ENCODE measurements at places on chromosomes 12 and 14.
A peak's percentile ranks its signal among the peaks of the same experiment; 100 is the strongest.

DNA sequence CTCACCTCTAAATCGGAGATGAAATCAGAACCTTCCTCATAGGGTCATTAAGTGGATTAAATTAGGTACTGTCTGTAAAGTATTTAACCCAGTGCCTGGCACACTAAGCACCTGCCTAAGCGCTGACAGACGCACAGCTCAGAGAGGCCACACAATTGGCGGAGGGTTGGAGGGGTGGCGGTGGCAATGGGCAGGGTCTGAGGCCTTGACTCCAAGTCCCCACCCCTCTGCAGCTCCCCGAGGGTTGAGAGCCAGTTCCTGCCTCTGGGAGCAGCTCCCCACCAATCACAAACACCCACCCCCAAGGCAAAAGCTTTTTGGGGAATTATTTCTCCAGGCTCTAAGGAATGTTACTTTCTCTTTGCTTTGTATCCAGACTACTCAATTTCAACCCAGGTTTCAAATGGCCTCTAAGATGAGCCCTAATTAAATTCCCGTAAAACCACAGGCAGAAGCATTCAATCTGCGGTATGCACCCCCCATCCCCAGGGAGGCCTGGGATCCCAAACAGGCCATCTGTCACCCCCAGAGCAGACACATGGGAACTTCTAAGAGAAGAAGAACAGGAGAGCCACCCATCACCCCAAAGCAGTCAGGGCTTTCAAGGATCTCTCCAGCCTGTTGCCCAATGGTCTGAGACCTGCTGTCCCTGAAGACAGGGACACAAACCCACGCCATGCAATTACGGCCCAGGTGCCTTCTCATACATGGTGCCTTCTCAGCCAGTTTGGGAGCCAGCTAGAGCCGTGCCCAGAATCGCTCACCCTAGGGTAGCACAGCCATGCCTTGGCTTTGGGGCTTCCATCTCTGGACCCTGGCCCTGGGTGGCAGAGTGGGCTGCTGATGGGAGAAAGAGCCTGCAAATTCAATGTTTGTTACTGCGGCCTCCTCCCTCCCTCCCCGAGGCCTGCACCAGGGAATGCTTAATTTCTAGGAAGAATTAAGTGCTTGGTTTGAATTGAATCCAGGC is 66.1 kb downstream of the CHGA start:
- H3K27ac ChIP-seq, result no peak overlapping the region
- H3K4me3 ChIP-seq, result no peak overlapping the region
- DNase-seq, result no peak
- peaks cover 15% of the 10 kb centered on the region for H3K36me3 ChIP-seq
- peaks cover 18% of the 10 kb centered on the region for H3K4me1 ChIP-seq

GRCh38 chr12:52358575-52359350 is 8.5 kb downstream of the KRT85 start:
- H3K36me3 ChIP-seq, result no peaks in the 10 kb centered on the region
- peak overlapping the region; percentile 73 for H3K27ac ChIP-seq
- peaks cover 63% of the 10 kb centered on the region for H3K27me3 ChIP-seq
- peak overlapping the region; percentile 41 for H3K4me3 ChIP-seq
- peak; percentile 43 for DNase-seq

GRCh38 chr12:24681570-24681969 is 267.3 kb downstream of the BCAT1 start:
- H3K27me3 ChIP-seq, result no peaks in the 10 kb centered on the region
- no peaks in the 10 kb centered on the region for H3K36me3 ChIP-seq
- H3K4me1 ChIP-seq, result no peaks in the 10 kb centered on the region
- no peak for DNase-seq
- H3K27ac ChIP-seq, result no peak overlapping the region
- H3K4me3 ChIP-seq, result no peak overlapping the region

DNA sequence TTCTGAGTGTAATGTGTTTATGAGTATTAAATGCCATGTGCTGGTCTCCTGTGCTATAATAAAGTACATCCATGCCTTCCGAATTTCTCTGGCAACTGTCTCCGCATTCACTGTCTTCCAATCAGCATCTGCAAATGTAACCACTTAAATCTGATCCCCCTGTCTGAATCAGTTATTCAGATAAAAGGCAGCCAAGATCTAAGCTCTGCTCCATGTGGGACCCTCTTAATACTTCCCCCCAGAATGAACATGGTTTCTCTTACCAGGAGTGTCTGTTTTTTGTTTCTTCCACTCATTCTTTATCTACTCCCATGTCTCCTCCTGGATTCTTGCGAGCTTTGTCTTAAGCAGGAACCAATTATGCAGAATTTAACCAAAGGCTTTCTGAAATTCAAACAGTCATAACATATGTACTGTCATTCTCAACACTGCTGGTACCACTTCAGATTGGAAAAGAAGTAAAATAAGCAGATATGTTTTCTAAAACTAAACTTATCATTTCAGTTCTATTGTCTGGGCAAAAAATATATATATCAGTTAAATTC is 996.7 kb upstream of the FLRT2 start:
- no peaks in the 10 kb centered on the region for H3K4me1 ChIP-seq
- H3K4me3 ChIP-seq, result no peak overlapping the region

- no peaks in the 10 kb centered on the region for H3K4me1 ChIP-seq
- no peaks in the 10 kb centered on the region for H3K36me3 ChIP-seq
- H3K4me3 ChIP-seq, result no peak overlapping the region
- no peak for DNase-seq
These were observed 749.6 kb downstream of the SLC16A7 start for GRCh38 chr12:60345442-60345841.

- no peak for DNase-seq
- no peak overlapping the region for H3K4me3 ChIP-seq
- no peaks in the 10 kb centered on the region for H3K4me1 ChIP-seq
- H3K27me3 ChIP-seq, result no peaks in the 10 kb centered on the region
- H3K27ac ChIP-seq, result no peak overlapping the region
- no peaks in the 10 kb centered on the region for H3K36me3 ChIP-seq
These were observed 254.2 kb downstream of the ACSS3 start for GRCh38 chr12:81332054-81332453.

DNA sequence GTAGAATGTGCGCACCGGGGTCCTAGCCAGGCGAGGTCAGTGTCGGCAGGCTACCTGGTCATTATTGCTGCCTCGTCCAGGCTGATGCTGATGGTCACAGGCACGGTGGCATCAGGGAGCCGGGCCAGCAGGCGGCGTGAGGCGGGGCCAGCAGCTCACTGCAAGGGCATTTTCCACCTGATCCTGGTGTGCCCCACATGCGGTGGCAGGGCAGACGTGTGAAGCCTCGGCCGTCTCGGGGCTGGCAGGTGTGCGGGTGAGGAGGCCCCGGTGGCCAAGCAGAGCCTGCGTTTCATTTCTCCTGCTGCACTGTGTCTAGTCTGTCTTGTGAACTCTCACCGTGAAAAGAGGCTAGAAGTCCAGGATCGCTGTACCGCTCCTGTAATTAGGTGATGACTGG is 12.0 kb upstream of the AMN start:
- DNase-seq, result no peak
- H3K27ac ChIP-seq, result no peak overlapping the region
- no peak overlapping the region for H3K4me3 ChIP-seq
- no peaks in the 10 kb centered on the region for H3K4me1 ChIP-seq

- H3K4me1 ChIP-seq, result peaks cover 2% of the 10 kb centered on the region
- no peak overlapping the region for H3K4me3 ChIP-seq
- no peak for DNase-seq
- no peaks in the 10 kb centered on the region for H3K27me3 ChIP-seq
- no peaks in the 10 kb centered on the region for H3K36me3 ChIP-seq
These were observed 16.5 kb upstream of the RIMKLB start for GRCh38 chr12:8681129-8681884.

- no peak for DNase-seq
- no peak overlapping the region for H3K27ac ChIP-seq
- no peak overlapping the region for H3K4me3 ChIP-seq
- H3K36me3 ChIP-seq, result no peaks in the 10 kb centered on the region
- H3K27me3 ChIP-seq, result no peaks in the 10 kb centered on the region
These were observed 88.8 kb downstream of the FUT8 start for GRCh38 chr14:65501328-65501727.

GRCh38 chr14:46887144-46887543 is 235.6 kb upstream of the RPL10L start:
- no peak for DNase-seq
- H3K4me1 ChIP-seq, result no peaks in the 10 kb centered on the region
- H3K4me3 ChIP-seq, result no peak overlapping the region
- no peak overlapping the region for H3K27ac ChIP-seq
- H3K27me3 ChIP-seq, result no peaks in the 10 kb centered on the region

DNA sequence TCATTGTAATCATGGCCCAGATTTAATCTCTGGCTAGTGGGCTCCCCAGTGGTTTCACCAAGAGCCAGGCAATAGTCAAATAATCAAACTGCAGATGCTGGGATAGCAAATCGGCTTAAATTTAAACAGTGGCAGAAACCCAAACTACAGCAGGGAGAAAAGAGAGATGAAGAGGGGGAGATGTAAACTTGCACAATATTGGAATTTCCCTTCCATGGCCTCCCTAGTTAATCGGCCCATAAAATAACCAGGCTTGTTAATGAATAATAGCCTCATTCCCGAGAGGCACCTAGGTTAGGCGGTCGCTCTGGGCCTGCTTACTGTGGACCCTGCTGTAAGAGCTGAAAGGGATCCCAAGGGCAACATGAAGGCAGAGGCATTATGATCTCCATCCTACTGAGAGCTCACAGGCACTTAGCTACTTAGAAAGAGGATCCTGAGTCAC is 116.2 kb downstream of the NUAK1 start:
- H3K27me3 ChIP-seq, result peaks cover 10% of the 10 kb centered on the region
- no peak overlapping the region for H3K4me3 ChIP-seq
- DNase-seq, result no peak
- H3K4me1 ChIP-seq, result no peaks in the 10 kb centered on the region
- H3K27ac ChIP-seq, result no peak overlapping the region
- no peaks in the 10 kb centered on the region for H3K36me3 ChIP-seq

GRCh38 chr12:92927436-92928281 is 1.4 kb downstream of the EEA1 start:
- no peak for DNase-seq
- peaks cover 32% of the 10 kb centered on the region for H3K4me1 ChIP-seq
- peak overlapping the region; percentile 95 for H3K27ac ChIP-seq
- peaks cover 13% of the 10 kb centered on the region for H3K36me3 ChIP-seq
- H3K4me3 ChIP-seq, result peak overlapping the region; percentile 84

- H3K36me3 ChIP-seq, result no peaks in the 10 kb centered on the region
- no peak for DNase-seq
- H3K4me3 ChIP-seq, result no peak overlapping the region
These were observed 107.3 kb upstream of the PTPRR start for GRCh38 chr12:71027856-71028255.

DNA sequence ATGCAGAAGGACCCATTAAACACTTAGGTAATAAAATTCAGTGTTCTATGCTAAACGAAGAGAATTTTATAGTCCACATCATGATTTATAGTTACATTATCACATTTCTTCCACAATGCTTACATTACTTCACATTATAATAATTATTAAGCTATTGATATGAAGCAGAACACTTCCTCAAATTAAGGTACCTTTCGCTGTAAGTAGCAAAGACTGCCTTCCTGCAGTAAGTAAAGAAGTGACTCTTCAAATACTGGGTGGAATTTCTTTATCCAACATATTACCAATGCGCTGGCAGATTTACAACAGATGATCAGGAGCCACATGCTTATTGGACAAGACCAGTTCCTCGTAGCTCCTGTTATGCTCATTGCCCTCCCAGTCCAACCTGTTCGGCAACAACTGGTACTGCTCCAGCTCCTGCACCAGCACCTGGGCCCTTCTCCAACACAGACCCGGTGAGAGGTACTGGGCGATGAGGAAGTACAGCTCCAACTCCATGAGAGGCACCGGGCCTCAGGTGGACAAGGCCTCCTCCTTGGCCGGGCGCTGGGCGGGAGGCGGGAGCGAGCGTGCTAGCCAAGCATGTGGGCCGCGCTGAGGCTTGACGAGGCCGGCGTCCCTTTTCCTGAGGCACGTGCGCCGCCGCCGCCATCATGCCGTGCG is 210.7 kb upstream of the ATP2B1 start:
- no peaks in the 10 kb centered on the region for H3K27me3 ChIP-seq
- peaks cover 7% of the 10 kb centered on the region for H3K4me1 ChIP-seq
- no peak for DNase-seq
- H3K36me3 ChIP-seq, result no peaks in the 10 kb centered on the region

DNA sequence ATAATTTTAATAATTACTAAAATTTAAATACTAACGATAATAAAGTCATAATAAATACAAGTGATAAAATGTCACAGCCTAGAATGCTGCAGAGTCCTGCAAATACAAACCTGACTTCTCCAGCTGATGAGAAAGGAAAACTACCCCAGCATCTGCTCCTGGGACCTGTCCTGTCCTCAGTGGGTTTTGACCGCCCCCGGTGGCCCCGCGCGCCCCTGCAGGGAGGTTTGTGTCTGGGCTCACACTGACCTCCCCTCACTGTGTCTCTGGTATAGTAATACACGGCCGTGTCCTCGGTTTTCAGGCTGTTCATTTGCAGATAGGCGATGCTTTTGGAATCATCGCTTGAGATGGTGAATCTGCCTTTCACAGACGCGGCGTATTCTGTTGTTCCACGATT is 1139.4 kb downstream of the TMEM121 start:
- H3K36me3 ChIP-seq, result no peaks in the 10 kb centered on the region
- peaks cover 13% of the 10 kb centered on the region for H3K27me3 ChIP-seq
- no peak for DNase-seq
- H3K27ac ChIP-seq, result no peak overlapping the region
- H3K4me1 ChIP-seq, result peaks cover 14% of the 10 kb centered on the region

DNA sequence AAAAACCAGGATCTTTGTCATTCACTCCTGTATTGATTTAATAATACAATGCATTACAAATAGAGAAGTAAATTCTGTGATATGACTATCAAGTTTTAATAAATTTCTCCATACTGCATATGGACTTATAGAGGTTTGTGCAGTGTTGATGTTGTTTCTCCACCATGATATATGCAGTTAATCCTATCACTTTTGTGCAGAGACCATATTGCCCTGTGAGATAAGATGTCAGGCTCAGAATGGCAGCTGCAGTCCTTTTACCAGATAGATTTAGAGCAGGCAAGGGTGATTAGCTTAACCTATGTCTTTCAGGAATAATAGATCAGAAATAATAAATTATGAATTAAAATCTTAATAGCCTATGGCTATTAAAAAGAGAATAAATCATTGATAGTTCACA is 38.6 kb upstream of the KCNJ8 start:
- no peaks in the 10 kb centered on the region for H3K36me3 ChIP-seq
- no peaks in the 10 kb centered on the region for H3K4me1 ChIP-seq

GRCh38 chr12:6360578-6361490 is 14.5 kb downstream of the SCNN1A start:
- DNase-seq, result no peak
- H3K4me1 ChIP-seq, result peaks cover 14% of the 10 kb centered on the region
- no peak overlapping the region for H3K27ac ChIP-seq
- no peak overlapping the region for H3K4me3 ChIP-seq
- H3K27me3 ChIP-seq, result no peaks in the 10 kb centered on the region

DNA sequence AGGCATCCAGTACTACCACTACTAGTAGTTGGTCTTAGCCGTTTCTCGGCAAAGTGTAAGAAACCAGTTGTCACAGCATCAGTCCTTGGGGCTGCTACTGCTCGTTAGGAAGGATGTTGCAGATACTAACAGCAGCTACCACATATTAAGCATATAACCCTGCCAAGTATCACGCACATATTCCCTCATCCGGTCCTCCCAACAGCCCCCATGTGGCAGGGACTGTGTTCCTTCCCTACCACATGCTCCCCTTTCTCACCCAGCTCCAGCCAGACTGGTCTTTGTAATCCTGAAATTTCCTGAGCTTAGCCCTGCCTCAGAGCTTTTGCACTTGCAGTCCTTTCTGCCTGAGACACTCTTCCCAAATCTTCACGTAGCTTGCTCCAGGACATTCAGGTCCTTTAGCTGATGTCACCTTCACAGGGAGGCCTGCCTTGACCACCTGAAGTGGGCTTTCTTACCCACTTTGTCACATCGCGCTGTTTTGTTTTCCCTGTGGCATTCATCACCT is 7.8 kb downstream of the ERP29 start:
- peak overlapping the region; percentile 68 for H3K27ac ChIP-seq
- H3K4me1 ChIP-seq, result peaks cover 44% of the 10 kb centered on the region
- H3K4me3 ChIP-seq, result no peak overlapping the region
- H3K27me3 ChIP-seq, result no peaks in the 10 kb centered on the region
- peaks cover 62% of the 10 kb centered on the region for H3K36me3 ChIP-seq
- no peak for DNase-seq

All from effector memory CD8-positive, alpha-beta T cell (primary cell).